Dermis microvascular lymphatic vessel endothelial cell (primary cell): ENCODE measurements at places on chromosomes 6 and 20. TPM values are rescaled to one million over a fixed set of nuclear protein-coding genes. Genes with fewer than 3 reads are reported as not detected.

The HS3ST5 gene
- total RNA-seq, result not detected in 2 replicates

The HDGFL1 gene
- total RNA-seq, result not detected in 2 replicates

The CNR1 gene
- under 0.01 TPM in 1 of 2 replicates, not detected in the other for total RNA-seq

The SIGLEC1 gene
- total RNA-seq, result not detected in 2 replicates

The BCAS1 gene
- total RNA-seq, result not detected in 2 replicates

The BPIFB1 gene
- not detected in 2 replicates for total RNA-seq

The IL17A gene
- not detected in 2 replicates for total RNA-seq

The PLG gene
- not detected in 2 replicates for total RNA-seq

DNA sequence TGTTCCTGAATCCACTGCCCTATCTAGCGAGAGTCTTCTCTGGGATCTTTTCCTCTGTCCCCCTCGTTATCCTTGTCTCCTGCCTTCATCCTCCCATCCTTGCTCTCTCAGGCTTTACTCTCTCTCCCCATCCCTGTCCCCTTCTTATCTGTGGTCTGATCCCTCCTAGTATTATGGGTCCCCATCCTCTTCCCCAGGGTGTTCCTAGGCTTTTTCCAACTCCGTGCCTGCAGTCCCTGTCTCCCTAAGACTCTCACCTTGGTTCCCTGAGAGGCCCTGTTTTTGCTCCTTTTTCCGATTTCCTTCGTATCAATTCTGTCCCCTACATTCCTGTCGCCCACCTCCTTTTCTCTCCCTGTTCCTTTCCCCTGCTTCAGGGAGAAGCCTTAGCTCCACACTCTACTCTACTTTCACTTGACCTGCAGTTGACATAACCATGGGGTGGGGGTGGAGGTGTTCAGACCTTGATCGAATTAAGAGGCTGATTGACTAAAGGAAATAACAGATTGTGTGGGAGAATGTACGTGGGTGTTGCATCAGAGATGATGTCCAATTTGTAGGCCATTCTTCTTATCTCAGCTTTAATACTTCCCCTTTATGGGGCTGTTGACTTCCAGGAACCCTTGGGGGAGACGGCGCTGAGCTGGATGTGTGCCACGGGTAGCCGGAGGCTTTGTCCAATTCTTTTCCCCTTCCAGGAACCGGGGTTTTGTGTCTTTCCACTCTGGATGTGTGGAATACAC, 905 bp downstream of the PPARD start:
- DNase-seq, result no peak

GRCh38 chr20:45036044-45036755, 64.7 kb downstream of the KCNS1 start:
- peak; percentile 41 for DNase-seq

GRCh38 chr6:22298475-22298890, 1.6 kb upstream of the PRL start:
- no peak for DNase-seq

DNA sequence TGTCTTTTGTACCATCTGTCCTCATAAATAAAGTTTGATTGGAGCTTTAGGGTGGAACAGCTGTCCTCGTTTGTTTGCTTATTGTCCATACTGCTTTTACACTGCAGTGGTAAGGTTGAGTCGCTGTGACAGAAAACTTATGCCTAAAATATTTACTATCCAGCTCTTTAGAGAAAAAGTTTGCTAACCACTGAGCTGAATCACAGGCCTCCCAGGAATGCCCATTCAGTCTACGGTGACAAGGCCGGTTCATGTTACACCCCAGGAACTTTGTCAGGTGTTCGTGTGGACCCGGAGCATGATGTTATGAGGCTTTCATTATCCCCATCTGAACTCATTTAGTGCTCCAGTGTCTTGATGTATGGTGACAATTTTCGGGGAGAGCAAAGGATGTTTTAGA, 401.1 kb downstream of the SAMD5 start:
- no peak for DNase-seq

- no peak for DNase-seq
These were observed 549.8 kb downstream of the PRKN start for GRCh38 chr6:162177746-162178145.

DNA sequence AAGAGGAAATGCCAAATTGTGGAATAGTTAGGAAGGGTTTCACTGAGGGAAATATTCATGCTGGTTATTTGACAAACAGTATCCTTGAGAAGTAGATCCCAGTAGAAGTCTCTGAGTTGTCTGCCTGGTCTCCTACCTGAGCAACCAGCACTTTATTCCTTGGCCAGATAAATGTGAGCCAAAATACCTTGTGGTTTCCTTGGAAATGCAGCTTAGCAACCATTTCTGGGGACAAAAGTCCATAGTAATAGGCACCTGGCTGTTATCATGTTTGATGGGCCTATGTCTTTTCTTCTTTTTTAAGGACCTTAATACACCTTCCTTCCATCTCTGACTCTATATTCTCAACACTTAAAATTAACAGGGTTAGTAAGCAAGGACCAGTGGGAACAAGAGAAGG, 217.1 kb upstream of the MARCKS start:
- DNase-seq, result no peak

DNA sequence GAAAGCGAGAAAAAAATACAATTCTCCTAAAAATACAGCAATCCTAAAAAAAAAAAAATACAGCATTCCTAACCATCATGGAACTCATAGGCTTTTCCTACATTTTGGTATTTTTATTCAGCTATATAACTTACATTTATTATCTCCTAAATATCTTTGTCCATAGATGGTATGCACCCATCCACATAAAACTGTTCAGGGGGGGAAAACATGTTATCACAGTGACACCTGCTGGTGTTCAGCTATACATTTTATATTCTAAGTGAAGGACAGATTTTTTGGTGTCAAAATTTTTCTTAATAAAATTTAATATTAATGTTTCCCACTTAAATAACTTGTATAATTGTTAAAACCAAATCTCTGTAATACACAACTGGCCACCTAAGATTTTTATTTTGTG, 58.0 kb downstream of the BLOC1S5 start:
- DNase-seq, result peak; percentile 75

GRCh38 chr6:12601881-12602280, 114.7 kb upstream of the PHACTR1 start:
- DNase-seq, result no peak

DNA sequence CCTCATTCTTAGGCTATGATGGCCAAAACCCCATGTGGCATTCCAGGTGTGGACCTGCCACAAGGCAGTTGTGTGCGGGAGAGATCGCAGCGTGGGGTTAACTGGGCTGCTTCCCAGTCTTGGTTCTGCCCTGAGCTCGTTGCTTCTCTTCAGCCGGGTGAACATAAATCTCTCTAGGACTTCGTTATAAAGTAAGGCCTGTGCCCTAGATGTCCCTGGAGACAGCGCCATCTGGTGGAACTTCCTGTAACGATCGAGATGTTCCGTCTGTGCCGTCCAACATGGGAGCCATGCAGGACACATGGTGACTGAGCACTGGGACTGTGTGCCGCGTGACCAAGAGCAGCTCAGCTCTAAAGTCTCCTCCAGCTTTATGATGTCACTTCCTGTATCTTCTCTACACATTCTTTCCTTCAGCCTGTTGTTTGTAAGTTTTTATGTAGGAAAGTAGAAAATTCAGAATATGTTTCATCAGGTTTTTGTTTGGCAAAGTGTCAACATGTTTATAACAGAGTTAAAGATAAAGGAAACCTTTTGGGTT, 26.8 kb upstream of the RPP40 start:
- peak; percentile 80 for DNase-seq

DNA sequence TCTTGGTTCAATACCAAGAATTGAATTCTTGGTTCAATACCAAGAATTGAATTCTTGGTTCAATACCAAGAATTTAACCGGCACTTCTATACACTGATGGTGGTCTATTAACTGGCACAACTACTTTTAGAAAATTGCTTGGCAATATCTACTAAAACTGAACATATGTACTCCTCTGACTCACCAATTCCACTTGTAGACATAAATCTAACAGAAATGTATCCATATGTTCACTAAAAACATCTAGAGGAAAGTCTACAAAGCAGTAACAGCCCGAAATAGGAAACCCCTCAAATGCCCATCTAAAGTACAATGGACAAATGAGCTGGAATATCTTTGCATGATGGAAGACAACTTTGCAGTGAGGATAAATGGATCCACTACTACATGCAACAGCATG, 71.9 kb downstream of the KIF16B start:
- DNase-seq, result no peak

- DNase-seq, result no peak
These were observed 464.5 kb upstream of the NRSN1 start for GRCh38 chr6:23661549-23661948.

- peak; percentile 78 for DNase-seq
These were observed 36.3 kb upstream of the SIRT5 start for GRCh38 chr6:13538084-13538483.

DNA sequence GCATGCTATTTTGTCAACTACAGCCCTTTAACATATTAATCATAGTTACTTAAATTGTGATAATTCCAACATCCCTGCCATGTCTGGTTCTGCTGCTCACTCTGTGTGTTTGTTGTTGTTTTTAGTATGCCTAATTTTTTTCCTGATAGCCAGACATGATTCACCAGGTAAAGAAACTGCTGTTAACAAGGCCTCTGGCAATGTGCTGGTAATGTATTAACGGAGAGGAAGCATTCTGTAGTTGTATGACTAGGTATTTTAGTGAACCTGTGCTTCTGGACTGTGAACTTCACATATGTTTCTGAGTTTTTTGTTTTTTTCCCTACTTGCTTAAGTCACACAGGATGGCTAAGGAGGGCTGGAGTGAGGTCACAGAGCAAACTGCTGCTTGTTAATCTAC, 4.8 kb downstream of the DYNLT2 start:
- no peak for DNase-seq

DNA sequence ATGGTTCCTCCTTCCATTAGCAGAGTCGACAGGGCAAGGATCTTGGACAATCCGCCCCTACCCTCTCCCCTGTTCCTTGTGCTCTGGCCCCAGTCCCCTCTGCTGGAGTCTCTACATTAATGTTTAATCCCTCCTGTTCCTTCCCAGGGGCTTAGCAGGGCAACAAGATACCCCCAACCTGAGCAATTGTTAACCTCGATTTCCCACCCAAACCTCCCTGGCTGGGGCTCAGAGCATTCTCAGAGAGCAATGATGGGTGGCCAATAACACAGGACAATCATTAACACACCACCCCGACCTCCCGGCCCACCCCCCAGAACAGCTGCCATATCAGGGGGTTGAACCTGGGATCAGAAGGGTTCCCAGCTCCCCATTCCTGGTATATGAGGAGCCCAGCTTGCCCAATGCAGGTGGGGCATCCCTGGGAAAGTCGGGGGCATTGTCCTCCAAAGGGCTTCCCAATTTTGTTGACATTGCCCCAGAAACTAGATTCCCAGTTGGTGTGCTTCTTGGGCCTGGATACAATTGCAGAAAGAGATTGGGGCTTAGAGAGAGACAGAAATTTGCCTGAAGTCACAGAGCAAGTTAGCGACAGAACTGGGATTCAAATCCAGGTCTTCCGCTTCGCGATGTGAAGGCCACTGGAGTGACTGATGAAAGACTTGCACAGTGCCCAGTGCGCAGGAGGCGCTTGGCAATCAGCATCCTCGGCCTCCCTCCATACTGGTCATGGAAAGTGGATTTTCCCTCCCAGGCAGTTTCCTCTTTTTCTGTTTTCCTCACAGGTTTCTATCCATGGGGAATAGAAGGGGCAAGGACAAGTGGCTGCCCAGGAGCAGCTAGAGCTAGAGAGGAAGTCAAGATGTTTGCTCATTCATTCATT, 59.6 kb upstream of the TTPAL start:
- no peak for DNase-seq

DNA sequence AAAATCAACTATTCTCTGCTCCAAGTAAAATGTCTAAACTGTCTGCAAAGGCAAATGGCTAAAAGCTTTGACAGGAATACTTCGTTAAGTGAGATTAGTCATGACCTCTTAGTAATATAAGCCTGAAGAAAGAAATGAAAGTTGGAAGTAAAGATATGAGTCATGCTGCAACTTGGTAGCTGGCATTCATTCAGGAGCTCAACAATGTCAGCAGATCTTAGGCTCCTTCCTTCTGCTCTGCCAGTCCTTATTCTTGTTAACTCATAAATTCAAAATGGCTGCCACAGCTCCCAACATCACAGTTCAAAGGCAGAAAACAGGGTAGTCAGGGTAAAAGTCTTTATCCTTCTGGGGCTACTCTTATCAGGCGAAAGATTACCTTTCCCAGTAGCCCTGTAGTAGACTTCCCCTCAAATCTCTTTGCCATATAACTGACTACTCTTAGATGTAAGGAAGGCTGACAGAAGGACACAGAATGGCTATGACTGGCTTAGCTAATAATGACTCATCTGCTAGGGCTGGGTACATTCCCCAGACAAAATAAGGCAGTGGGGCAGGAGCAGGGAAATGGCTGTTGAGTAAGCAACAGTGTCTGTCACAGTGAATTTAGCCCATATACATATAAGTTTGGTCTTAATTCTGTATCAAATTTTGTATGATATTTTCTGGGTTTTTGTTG, 24.4 kb upstream of the C6orf62 start:
- DNase-seq, result no peak

GRCh38 chr6:111874025-111874415, 768 bp upstream of the FYN start:
- peak; percentile 18 for DNase-seq
